ENCODE measurements at places on chromosomes 6 and 20. TPM values are rescaled to one million over a fixed set of nuclear protein-coding genes. Genes with fewer than 3 reads are reported as not detected.

UNC5CL gene
- total RNA-seq = 41.9 TPM

RNF39 gene
- not detected for total RNA-seq

C20orf144 gene
- not detected for total RNA-seq

MCHR2 gene
- total RNA-seq = not detected

DNA sequence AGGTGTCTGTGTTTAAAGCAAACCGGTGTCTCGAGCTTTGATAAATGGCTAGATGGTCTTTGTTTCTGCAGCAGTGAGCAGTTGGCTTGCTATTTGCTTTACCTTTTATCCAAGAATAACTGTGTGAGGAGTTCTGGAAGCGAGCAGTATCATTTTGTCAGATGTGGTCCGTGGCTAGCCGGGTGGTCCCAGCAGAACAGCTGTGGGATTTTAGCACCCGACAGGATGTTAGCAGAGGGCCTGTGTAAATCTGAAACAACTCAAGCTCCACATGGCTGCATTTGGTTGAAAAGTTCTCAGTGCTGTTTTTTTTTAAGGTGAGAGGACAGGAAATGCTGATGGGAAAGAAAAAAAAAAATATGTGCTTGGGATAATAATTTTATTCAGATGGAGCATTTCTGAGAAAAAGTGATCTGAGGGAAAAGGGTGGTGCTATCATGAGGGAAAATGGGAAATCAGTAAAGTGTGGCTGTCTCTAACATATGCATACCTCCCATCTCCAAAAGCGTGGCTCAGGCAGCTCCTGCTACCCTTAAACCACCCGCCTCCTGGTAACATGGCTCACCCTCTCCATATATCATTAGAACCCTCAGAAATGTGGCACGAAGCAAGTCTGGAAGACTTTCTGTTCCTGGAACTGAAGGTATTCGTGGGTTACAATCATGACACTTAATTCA lies 215.4 kb downstream of the TSHZ2 start:
- no peak for DNase-seq

- DNase-seq = no peak
Measured at GRCh38 chr6:49551866-49552129, 1.3 kb downstream of the C6orf141 start.

DNA sequence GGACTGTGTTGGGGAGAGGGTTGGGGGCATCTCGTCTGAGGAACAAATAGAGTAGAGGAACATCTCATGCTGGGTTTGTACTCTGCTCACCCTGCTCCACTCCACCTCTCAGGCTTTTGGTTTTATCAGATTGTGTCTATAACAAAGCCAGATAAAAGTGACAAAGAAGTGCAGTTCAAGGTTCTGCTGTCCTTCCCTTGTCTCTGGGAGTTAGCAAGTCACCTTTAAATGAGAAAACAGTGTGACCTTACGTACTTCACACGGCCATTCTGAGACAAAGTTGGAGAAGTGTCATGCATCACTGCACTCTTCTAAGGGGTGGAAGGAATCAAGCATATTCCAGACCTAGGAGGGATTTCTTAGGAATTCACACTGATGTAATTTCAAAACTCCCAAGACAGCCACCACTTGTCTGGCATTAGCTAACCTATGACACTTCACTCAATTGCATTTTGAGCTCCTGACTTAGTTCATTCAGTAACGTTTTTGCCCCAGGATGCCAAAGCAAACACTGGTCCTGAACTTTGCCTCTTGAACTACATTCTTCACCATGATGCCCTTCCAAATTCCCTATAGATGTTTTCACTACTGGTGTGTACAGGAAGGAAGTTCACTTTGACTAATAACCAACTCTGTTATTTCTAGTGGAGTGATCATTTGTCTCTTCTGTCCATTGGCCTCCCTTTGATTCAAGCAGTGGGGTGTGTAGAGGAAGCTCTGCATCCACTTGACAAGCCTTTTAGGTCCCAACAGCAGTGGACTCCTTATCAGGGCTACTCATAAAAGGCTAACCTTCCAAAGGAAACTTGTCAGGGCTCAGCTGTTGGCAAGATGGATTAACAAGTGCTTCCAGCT lies 647.6 kb upstream of the FLRT3 start:
- DNase-seq = no peak

DNA sequence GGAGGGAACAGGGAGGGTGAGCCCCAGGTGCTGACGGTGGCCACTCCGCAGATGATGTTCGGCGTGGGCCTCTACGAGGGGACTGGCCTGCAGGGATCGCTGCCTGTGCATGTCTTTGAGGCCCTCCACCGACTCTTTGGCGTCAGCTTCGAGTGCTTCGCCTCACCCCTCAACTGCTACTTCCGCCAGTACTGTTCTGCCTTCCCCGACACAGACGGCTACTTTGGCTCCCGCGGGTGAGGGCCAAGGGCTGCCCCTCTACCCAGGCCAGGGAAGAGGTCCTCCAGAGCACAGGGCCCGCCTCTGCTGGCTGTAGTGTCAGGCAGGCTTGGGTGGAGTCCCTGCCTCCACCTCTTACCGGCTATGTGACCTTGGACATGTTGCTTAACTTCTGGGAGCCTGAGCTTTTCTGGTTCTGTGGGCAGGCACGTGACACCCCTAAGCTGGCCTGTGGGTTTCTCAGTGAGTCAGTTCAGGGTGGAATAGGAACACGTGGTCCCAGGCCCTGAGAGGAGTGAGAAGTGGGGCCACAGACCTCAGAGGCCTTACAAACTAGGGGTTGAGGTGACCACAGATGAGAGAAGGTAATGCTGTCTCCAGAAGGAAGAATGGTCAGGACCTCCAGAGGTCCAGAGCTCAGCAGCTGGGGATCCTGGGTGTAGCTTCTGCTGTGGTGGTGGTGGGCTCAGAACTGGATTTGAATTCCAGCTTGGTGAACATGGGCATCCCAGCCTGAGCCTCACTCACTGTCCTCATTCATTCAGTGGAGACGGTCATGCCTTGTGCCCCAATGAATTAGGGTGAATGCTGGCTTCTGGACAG lies 11.9 kb downstream of the PCIF1 start:
- DNase-seq = no peak

DNA sequence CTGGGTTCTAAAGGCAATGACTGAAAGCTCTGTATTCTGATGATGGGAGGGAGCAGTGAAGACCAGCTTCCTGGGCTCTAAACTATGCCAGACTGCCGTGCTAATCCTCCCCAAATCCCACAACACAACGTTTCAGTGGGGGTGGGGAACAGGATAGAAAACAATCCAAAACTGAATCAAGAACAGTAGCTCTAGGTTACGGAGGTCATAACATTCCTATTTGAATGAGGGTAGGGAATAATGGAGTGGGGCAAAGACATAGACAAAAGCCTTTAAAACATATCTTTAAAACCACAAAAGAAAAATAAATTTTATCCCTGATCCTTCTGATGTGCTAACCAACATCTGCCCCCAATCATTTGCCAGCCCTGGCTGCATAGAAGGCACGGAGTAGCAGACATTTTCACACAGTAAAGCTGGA lies 7.8 kb downstream of the USP49 start:
- no peak for DNase-seq

DNA sequence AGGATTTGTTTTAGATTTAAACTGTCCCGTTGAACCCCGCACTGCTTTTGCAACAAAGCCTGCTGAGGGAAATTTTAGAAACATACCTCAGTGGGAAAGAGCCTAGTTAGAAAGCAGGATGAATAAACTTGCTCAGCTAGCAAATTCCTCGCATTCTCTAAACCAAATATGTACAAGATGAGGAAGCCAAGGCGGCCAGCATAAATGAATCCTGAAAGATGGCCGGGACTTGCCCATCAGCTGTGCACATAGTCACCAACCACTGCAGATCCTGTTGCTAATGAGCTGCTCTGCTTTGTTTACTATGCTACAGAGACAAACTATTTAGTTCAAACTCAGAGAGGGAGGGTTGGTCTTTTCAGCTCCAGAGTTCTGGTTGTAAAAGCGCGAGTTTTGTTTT lies 49.0 kb downstream of the TMEM170B start:
- no peak for DNase-seq

DNA sequence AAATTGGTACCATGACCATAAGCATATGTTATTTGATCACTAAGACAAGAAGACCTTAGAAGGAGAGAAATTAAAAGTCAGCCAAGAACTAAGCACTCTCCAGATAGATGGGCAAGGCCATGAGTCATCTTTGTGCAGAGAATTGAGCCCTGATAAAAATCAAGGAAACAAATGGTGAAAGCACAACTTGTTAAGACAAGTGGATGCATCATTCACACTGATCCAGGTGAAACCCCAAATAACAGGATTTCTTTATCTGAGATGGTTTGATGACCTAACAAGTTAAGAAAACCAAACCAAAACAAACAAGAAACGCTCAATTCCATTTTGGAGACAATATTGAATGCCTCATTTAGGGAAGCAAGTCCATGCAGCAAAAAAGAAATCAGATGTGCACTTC lies 121.6 kb downstream of the ADAT2 start:
- no peak for DNase-seq

GRCh38 chr20:49893242-49894072 lies 21.9 kb downstream of the SPATA2 start:
- no peak for DNase-seq

- no peak for DNase-seq
Measured at GRCh38 chr6:36374972-36375371, 12.5 kb downstream of the ETV7 start.

- DNase-seq = no peak
Measured at GRCh38 chr6:134806180-134806798, 143.6 kb downstream of the ALDH8A1 start.
